ENCODE measurements at places on chromosomes 5 and 9.

- DNase-seq: no peak
Measured at GRCh38 chr9:12699529-12699928, 6.3 kb downstream of the TYRP1 start.

GRCh38 chr5:122933956-122934355 is 88.5 kb downstream of the SNX24 start:
- DNase-seq: no peak

DNA sequence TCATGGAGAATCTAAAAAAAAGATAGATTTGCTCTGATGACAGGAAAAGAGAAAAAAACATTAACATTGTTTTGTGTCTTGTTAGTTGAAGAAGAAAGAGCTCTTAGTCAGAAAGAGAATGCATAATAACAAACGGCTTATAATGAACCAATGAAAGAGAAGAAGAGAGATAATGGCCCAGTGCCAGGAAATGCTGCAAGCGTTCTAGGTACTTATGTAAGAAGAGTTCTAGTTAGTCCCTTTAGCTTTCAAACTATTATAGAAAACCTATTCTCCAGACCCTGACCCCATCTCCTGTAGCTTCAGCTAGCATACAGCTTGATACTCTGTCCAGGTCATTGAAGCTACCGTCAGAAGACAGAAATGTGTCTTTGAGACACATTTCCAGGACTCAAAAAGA is 70.2 kb downstream of the FBXL17 start:
- DNase-seq: no peak

DNA sequence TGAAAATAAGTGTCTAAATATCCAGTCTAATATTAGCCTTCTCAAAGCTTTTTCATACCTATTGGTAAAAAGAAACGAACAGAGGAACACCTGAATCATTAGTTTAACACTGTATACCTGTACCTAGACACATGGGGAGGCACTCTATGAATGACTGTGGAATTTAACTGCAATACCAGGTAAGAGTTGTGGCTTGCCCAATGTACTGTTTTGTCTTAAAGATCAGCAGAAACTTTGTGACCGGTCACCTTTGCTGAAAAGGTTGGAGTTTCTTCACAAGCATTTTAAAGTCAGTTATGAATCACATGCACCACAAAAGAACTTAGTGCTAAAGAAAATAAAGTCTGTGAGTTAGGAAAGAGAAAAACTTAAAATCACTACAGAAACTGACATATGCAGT is 2.4 kb downstream of the PGGT1B start:
- no peak for DNase-seq

- no peak for DNase-seq
Measured at GRCh38 chr5:76709762-76710161, 6.2 kb upstream of the F2R start.

DNA sequence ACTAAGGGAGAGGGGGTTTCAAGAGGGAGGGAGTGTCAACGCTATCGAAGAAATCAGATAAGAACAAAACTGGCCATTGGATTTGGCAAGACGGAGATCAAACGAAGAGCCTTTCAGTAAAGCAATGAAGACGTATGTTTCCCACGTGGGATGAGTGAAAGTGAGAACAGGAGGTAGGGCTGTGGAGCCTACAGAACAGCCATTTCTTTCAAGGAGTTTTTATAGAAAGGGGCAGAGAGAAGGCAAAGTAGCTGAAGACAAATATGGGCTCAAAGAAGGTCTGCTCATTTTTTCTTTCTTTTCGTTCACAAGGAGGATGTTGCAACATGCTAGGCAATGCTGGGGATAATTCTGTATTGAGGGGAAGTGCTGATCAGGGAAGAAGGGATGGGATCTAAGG is 98.3 kb downstream of the SUSD1 start:
- no peak for DNase-seq

GRCh38 chr5:179475208-179475751 is 75.1 kb upstream of the RUFY1 start:
- no peak for DNase-seq

DNA sequence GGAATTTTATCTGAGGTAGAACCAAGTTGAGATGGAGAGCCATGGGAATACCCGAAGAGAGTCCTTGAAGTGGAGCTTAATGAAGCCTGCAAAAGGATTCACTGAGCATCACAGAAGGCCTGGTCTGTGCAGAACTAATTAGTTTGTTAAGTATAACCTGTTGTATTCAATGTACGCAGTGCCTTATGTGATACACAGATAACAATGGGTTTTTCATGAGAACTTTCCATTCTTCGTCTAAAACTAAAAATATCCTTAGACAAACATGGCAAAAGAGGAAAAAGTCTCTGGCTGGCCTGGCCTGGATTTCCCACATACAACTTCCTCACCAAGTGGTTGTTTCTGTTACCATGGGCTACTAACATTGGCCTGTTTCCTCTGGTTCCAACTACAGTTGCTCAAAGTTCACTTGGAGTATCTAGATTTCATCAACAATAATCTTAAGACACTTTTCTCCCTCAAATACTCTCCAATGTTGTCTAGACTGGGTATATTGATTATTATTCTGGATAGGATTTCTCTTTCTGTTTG is 237.6 kb upstream of the ZNF462 start:
- no peak for DNase-seq

- no peak for DNase-seq
Measured at GRCh38 chr9:116102596-116102995, 51.0 kb upstream of the PAPPA start.

GRCh38 chr9:124465736-124466135 is 15.5 kb downstream of the ADGRD2 start:
- DNase-seq: no peak

DNA sequence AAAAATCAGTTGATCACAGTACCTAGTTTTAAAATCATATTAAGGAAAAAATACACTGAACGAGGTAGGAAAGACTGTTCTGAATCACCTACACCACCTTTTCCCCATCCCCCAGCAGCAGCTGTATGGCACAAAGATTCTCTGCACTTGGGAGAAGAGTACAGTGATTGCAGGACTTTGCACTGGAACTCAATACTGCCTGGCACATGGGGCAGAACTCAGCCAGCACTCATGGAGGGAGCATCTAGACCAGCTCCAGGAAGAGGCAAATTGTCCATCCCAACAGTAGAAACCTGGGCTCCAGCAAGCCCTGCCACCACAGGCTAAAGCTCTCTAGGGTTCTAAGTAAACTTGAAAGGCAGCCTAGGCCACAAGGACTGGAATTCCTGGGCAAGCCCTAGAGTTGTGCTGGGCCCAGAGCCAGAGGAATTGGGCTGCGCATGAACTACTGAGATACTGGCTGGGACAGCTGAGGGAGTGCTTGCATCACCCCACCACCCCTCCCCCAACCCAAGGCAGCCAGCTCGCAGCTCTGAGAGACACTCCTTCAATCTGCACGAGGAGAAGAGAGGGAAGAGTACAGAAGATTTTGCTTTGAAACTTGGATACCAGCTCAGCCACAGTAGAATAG is 654.4 kb upstream of the CDH6 start:
- no peak for DNase-seq
